ENCODE measurements at places on chromosomes 12 and 14. TPM values are rescaled to one million over a fixed set of nuclear protein-coding genes. Genes with fewer than 3 reads are reported as not detected.

TMEM179 gene
- total RNA-seq, result not detected

GPR137C gene
- total RNA-seq, result 2.7 TPM

DENND5B gene
- 22.4 TPM for total RNA-seq

CELA1 gene
- not detected for total RNA-seq

SRSF5 gene
- total RNA-seq, result 173 TPM

ADCK1 gene
- total RNA-seq, result 1.5 TPM

KRT73 gene
- total RNA-seq, result not detected

GDF3 gene
- total RNA-seq, result not detected

B3GNT4 gene
- 0.26 TPM for total RNA-seq

LARP4 gene
- 68.1 TPM for total RNA-seq
